Activated CD4-positive, alpha-beta T cell treated with anti-CD3 and anti-CD28 coated beads, Interleukin-2, amount 10 ng/mL, durations not matched to agents 24 days and 14 days (primary cell): ENCODE measurements at places on chromosomes 3 and 15. TPM values are rescaled to one million over a fixed set of nuclear protein-coding genes. Genes with fewer than 3 reads are reported as not detected.
A peak's percentile ranks its signal among the peaks of the same experiment; 100 is the strongest.

DNA sequence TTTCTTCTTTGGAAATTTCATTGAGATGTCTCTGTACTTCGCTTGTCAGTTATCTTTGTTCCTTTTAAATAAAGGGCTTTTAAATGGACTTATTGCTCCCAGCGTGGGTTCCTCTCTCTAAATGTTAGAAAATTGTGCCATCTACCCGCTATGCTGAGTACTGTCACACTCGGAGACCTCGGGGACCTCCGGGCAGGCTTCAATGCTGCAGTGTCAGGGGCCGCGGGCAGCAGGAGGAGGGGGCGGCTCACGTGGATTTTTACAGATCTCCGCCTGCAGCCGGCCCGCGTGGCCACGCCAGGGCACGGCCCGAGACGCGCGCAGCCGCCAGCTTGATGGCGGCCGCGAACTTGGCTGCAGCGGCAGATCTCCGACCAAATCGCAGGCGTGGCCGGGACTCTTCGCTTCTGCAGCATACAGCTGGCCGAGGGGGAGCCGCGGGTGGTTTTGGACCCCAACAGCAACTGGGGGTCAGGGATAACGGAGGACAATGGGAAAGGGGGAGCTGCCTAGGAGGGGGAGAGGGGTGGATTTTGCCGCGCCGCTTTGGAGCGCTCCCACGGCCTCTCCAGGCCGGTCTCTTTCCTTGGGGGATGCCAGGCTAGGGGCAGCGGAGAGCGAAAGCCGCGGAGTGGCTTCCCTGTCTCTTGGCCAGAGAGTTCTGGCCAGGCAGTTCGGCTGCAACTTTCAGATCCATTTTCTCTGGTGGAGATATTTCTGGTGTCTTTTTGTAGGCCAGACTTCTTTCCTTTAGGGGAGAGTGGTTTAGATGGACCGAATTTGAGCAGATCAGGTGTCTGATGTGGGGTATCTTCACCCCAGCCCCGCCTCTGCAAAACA, 15.3 kb downstream of the NR2F2 start:
- peak; percentile 73 for DNase-seq

GRCh38 chr15:59687836-59688235, 1.3 kb downstream of the BNIP2 start:
- peak; percentile 78 for DNase-seq

DNA sequence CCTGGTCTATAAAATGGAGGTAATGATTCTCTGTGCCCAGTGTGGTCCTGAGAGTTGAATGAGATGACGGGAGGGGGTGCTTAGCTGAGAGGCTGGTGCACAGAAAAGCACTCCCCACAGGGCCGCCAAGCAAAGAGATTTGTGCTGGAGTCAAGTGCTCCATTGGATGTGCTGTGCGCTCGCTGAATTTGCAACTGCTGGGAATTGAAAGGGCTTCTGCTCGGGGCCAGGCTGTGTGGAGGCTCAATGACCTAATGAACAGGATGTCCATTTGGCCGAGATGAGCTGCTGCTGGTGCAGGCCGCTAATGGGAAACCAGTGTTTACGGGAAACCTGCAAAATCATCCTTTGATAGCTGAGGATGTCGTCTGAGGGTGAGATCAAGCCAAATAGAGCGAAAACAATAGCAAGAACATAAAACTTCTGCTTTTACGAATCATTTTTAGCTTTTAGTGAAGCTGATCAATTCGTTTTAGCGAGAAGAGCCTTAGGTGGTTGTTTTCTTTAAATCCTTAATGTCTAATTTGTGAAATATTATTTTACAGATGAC, 211.7 kb downstream of the GABRG3 start:
- no peak for DNase-seq

- DNase-seq: no peak
These were observed 229.8 kb downstream of the LPP start for GRCh38 chr3:188383748-188384147.

DNA sequence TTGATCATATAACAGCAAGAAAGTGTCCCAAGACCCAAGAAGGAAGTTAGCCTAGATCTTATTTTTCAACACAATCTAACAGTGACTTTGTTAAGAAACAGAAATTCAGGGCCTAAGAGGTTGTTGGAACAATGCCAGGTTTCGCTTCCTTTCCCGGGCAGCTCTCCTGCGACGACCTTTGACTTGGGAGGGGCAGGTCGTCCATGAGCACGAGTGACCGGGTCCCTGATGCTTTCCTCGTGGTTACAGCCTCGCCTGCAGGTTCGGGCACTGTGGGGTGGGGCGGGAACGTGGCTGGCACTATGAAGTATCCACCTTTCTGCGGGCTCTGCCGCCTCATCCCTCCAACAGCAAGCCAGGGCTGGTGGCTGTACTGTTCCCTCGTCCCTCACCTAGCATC, 90.1 kb upstream of the RGMA start:
- no peak for DNase-seq

GRCh38 chr3:46666453-46666845, 27.0 kb downstream of the ALS2CL start:
- no peak for DNase-seq

Gene TRAIP
- total RNA-seq: 27.1 and 30.4 TPM in 2 replicates
